ENCODE measurements at places on chromosomes 1 and 21.

GRCh38 chr1:18870957-18871356, 11.5 kb upstream of the TAS1R2 start:
- no peak for DNase-seq

- DNase-seq: no peak
Measured at GRCh38 chr21:18810136-18810535, 406.6 kb upstream of the TMPRSS15 start.

GRCh38 chr1:156987715-156988114, 57.8 kb downstream of the ARHGEF11 start:
- DNase-seq: no peak

DNA sequence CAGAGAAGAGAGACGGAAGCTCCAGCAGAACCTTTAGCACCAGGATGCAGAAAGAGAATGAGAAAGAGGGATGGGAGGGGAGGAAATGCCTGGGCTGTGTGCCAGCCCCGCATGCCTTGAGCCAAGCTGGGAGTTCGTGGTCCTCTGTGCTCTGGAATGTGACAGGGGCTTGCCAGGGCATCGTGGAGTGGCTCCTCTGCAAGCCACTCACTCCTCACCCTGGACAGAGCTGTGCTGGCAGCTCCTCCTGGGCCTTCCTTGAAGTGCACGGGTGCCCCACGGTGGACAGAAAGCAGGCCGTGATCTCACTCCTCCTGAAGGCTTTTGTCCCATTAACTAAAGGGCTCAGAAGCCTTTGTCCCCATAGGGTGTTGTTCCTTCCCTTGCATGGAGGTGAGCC, 34.8 kb upstream of the PRELP start:
- no peak for DNase-seq

- peak; percentile 25 for DNase-seq
Measured at GRCh38 chr1:106924360-106924759, 132.1 kb upstream of the PRMT6 start.

GRCh38 chr1:78029793-78030192, 16.0 kb upstream of the GIPC2 start:
- no peak for DNase-seq

DNA sequence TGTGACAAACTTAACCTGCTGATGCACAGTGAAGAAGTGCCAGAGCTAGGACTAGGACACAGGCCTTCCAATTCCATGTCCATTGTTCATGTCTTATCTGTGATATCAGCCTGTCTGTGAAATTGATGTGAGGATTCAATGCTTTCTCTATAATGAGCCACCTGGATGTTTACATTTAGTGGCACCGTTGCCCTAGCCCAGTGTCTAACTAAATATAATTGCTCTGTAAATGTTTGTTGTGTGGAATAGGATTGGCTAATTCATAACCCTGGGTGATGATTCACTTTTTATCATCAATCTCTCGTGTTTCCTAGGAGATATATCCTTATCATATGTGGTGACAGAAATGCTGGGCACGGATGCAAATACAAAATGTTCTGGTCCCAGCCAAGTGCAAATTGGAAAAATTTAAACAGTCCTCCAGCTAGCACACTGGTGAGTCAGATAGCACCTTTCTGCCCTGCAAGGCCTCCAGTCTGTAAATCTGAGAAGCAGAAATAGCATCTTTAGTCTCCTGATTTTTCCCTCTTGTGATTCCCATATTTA, 46.9 kb upstream of the GNG12 start:
- DNase-seq: no peak

DNA sequence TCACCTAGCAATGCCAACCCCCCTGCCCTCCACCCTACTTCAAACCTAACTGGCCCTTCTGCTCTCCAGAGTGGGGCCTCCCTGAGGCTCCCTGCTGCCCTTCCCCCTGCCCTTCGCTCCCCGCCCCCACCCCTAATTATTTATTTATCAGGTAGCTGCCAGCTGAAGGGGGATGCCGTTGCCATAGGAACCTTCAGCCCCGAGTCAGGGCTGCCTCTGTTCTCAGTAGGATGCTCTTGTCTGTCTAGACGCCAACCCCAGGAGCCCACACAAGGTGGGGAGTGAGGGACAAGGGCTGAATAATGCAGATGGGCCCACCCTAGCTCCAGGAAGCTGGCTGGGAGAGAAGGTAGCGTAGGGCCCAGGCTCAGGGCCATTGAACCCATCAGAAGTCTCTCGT, 41.1 kb downstream of the NKAIN1 start:
- DNase-seq: no peak

DNA sequence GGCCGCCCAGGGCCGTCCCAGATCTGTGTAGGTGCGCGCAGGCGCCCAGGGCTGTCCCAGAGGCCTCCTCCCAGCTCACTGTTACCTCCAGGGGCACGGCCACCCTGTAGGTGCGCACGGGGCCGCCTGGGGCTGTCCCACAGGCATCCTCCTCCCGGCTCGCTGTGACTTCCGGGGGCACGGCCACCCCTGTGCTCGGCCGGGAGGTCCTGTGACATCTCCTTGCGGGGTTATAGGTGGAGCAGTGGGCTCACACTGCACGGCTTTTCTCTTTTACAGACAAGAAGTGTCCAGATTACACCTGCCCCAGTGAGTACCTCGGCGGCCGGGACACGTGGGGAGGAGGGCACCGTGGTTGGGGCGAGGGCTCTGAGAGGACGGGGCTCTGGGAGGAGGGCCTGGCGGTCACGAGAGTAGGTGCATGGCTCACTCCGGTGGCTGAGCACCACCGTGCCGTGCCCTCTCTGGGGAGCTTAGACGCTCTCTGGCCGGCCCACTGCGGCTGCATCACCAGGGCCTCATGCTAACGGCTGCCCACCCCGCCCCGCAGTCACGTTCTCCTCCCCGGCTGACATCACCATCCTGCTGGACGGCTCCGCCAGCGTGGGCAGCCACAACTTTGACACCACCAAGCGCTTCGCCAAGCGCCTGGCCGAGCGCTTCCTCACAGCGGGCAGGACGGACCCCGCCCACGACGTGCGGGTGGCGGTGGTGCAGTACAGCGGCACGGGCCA, 21.4 kb downstream of the COL6A1 start:
- no peak for DNase-seq

- no peak for DNase-seq
Measured at GRCh38 chr1:114286960-114287359, 133.3 kb upstream of the SYT6 start.

DNA sequence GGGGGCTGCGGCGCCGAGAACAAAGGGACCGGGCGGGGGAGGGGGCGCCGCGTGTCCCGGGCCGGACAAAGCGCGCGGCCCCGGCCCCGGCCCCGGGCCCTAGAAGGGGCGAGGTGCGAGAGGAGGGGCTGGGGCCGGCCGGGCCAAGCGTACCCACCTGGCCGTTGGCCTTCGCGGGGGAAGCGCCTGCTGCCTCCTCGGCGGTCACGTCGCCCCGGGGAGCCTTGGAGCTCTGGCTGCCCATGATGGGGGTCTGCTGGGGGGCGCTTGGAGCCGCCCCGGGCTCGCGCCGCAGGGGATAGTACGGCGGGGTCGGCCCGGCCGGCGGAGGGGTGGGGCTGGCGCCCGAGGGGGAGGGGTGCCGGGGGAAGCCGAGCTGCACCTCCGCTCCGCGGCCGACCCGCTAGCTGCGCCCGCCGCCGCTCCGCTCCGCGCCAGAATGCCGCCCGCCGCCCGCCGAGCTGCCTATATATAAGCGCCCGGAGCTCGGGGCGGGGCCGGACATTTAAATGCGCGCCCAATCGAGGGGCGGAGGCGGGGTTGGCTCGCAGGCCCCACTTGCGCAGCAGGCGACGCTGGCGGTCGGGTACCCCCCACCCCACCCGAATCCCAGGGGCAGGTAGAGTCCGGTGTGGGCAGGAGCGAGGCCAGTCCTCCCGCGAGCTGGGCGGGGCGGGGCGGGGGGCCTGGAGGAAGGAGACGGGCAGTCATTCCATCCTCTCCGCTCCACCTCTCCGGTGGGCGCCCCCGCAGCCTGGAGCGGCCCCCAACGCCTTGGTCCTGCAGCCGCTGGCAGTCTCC, at the start of gene MARCKSL1:
MARCKSL1 (minus strand) TSS at position 444 of the 801 bp plus-strand sequence; CDS start at position 244, 200 bp downstream.
- DNase-seq: no peak

DNA sequence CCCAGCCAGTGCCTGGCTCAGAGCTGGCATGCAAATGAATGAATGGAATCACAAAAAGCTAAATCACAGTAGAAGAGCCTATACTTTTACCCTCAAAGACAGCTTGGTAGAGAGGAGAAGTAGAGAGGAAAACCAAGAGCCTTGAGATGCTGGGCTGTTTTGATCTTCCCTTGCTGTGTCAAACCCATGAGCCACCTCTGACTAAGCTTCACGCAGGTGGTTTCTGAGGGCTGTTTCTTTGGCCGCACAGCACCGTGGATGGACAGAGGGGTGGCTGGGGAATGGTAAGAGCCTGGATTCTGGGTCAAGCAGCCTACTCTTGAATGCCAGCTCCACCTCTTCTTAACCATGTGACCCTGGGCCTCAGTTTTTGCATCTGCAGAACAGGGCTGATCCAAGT, 18.6 kb downstream of the ABCG1 start:
- no peak for DNase-seq

- DNase-seq: peak; percentile 33
Measured at GRCh38 chr1:237736372-237737029, 154.2 kb downstream of the ZP4 start.

GRCh38 chr1:1630191-1630964, 1.6 kb upstream of the MMP23B start:
- DNase-seq: peak; percentile 72

GRCh38 chr1:150409504-150410362, 45.8 kb downstream of the RPRD2 start:
- no peak for DNase-seq

GRCh38 chr21:46320331-46320801, 3.3 kb downstream of the C21orf58 start:
- no peak for DNase-seq

GRCh38 chr1:93813076-93813475, 65.9 kb downstream of the DNTTIP2 start:
- no peak for DNase-seq

- DNase-seq: no peak
Measured at GRCh38 chr1:233859446-233859845, 45.0 kb upstream of the SLC35F3 start.

- DNase-seq: no peak
Measured at GRCh38 chr1:82819234-82819633, 1018.5 kb downstream of the ADGRL2 start.

DNA sequence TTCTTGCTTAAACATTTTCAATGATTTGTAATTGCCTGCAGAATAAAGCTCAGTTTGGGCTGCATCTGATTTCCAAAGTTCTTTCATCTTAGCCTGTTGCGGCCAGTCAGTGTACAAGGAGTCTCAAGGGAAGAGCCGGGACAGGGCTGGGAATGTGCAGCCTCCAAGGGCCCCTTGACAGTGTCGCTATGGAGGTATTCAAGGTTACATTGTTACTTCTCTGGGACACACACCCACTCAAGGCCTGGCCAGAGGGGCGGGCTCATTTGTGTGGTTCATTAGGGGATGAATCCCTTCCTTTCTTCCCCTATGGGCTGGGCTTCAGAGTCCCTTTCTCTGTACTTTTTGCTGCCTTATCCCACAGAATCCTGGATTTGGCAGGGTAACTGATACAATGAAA, 107.6 kb upstream of the CSF3R start:
- DNase-seq: no peak

DNA sequence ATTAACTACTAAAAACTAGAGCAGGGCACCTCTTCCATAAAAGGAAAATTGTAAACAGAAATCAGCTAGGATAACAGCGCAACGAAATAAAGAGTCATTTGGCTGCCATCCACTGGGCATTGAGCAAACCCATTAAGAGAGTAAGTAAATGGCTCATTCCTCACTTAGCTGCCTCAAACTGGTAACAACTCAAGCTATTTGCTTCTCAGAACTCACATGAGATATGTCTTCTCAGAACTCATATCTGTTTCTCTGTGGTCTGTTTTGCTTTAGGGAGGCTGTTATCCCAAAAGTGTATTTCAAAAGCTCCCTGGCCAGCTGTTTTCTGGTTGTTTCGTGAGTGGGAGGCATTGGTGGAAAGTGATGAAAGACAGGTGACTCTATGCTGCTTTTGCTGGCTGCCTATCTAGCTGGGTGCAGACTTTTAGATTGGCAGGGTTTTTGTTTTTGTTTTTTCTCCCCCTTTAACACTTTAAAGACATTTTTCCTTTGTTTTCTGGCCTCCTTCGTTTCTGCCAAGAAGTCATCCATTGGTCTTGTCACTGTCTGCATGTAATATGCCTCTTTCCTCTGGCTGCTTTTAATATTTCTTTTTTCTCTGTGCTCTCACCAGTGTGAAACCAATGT, 269.2 kb upstream of the RGS18 start:
- DNase-seq: no peak

GRCh38 chr1:153633161-153633753, 609 bp upstream of the CHTOP start:
- no peak for DNase-seq

DNA sequence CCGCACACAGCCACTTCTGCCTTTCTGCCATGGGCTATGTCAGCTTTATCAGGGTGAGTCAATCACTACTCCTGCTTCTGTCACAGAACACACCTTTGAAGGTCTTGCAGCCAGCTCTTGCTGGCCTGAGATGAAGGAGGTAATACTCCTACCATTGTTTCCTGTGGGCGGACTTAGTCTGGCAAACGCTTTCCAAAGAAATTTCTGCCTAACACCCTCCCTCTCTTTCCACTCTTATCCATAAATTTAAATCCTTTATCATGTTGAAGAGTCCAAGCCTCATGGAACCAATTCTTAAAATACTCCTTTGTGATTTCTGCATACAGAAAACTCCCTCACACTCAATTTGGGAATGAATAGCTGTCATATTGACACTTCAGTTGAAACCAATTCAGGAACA, 633.1 kb upstream of the CHRM3 start:
- DNase-seq: peak; percentile 3

GRCh38 chr1:8908388-8909151, 30.1 kb upstream of the ENO1 start:
- DNase-seq: no peak

DNA sequence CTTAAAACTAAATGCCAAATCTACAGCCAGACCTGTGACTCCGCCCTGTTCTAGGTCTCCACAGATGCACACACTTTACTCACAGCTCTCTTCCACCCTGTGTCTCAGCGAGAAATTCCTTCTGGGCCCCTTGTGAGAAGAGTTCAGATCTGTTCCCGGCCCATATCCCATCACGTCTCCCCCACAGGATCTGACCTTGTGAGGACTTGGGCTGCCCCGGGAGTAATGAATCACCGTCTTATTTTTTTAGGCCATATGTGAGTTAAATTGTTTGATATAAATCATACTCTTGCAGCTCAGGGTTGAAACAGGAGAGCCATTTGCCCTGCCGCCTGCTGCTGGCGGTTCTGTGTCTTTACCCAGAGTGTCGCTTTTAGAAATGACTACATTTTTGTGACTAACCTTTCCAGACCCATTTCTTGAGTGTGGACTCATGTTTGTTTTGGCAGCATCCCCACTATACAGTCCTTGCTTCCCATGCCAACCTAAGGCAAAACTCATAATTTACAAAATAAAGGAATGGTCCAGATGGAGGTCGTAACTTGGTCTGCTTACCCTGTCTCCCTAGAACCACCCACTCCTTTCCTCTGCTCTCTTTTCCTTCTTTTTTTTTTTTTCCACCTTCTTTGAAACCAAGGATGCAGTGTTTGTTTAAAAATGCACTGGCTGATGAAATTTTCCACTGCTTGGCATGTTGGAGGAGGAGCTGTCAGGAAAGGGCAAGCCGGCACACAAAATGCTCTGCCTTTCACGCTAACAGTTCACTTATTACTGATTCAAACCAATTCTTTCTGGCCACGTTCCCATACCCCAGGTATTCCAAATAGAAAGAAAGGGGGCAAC, 98.0 kb upstream of the C1orf105 start:
- no peak for DNase-seq

GRCh38 chr1:48207536-48208075, 14.9 kb upstream of the SLC5A9 start:
- no peak for DNase-seq
